ENCODE measurements at places on chromosomes 1 and 21.

GRCh38 chr21:39601187-39601928, 11.4 kb upstream of the B3GALT5 start:
- DNase-seq, result no peak

DNA sequence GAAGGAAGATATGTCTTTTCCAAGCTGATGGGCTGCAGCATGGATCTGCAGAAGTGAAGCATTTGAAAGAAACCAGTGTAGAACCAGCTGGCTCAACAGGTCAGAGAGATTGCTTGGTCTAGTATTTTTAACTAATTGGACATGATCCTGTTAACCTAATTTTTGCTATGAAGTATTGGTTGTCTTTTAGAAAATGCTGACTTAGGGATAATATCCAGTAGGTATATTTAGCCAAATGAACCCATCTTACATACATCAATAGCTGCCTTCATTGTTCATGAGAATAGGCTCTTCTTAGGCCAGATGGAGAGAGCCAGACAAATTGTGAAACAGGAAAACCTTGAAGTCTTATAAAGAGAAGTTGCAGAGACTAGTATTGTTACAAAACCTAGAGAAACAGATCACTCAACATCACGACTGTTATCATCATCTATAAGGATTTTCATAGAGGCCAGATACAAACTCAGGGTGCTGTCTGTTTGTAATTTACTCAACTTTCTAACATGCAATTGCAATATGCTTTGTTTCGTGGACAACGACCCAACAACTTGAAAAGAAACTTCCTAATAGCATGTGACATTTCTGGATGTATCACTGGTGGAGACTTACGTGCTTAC, 148.2 kb downstream of the DISC1 start:
- DNase-seq, result no peak

- no peak for DNase-seq
These were observed 3.7 kb downstream of the CSTB start for GRCh38 chr21:43772425-43772821.

DNA sequence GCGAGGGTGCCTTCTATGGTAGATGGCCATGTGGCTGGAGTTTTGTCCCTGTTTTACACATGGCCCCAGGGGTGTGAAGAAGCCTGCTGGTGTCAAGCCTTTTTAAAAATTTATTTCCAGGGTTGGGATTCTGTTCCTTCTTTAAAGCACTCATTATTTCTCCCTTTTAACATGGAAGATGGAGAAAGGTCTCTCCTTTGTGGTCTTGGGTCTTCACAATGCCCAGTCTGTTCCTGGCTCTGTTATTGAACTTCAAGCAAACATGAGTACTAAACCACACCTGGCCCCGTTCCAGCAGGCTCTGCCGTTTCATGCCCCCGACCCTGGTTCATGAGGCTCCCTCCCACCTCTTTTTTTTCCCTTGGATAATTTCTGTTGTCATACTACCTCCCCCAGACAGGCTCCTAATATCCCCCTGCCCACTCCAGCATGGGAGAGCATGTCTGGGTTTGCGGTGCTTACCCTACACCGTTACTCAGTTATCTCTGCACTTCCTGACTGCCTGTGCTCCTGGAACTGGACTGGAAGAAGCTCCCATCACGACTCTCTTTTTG, 121.2 kb upstream of the KIAA0040 start:
- no peak for DNase-seq

GRCh38 chr21:43967981-43968380, 44.1 kb upstream of the TRAPPC10 start:
- no peak for DNase-seq

- no peak for DNase-seq
These were observed 392.4 kb downstream of the KCNH1 start for GRCh38 chr1:210741564-210741963.

DNA sequence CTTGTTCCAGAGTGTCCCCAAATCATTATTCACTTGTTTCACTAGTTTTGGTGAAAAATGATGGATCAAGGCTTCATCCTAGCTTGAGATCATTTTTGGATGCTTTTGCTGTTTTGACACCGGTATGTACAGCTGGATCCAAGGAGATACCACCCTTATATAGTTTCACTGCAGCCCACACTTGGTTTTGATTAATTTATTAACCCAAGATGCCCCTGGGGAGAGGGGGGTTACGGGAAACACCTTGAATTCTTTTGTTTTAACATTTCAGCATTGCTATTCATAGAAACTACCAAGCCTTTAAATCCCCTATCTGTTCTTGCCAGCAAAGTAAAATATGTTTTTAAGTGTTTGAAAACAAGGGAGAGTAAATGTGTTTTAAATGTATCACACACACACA, 457.7 kb upstream of the RUNX1 start:
- DNase-seq, result no peak
